ENCODE measurements at places on chromosomes 4 and X.

- H3K4me3 ChIP-seq: no peak overlapping the region
- no peak overlapping the region for H3K27ac ChIP-seq
- H3K36me3 ChIP-seq: no peaks in the 10 kb centered on the region
- DNase-seq: no peak
- peaks cover 13% of the 10 kb centered on the region for H3K4me1 ChIP-seq
These were observed 7.2 kb upstream of the CCDC149 start for GRCh38 chr4:24920008-24920407.

- no peak overlapping the region for H3K27ac ChIP-seq
- peaks cover 20% of the 10 kb centered on the region for H3K27me3 ChIP-seq
- H3K36me3 ChIP-seq: no peaks in the 10 kb centered on the region
- peak overlapping the region; percentile 49 for H3K4me3 ChIP-seq
- DNase-seq: peak; percentile 64
- H3K4me1 ChIP-seq: peaks cover under 1% of the 10 kb centered on the region
These were observed 32.0 kb upstream of the MGST2 start for GRCh38 chr4:139633661-139634060.

- no peak overlapping the region for H3K4me3 ChIP-seq
- H3K27ac ChIP-seq: no peak overlapping the region
- no peaks in the 10 kb centered on the region for H3K27me3 ChIP-seq
- H3K4me1 ChIP-seq: no peaks in the 10 kb centered on the region
- no peak for DNase-seq
- no peaks in the 10 kb centered on the region for H3K36me3 ChIP-seq
These were observed 458.1 kb upstream of the INTU start for GRCh38 chr4:127174616-127175015.

GRCh38 chr4:22986881-22987280, 294.1 kb downstream of the GBA3 start:
- no peak for DNase-seq
- H3K36me3 ChIP-seq: no peaks in the 10 kb centered on the region
- no peak overlapping the region for H3K4me3 ChIP-seq
- H3K27me3 ChIP-seq: no peaks in the 10 kb centered on the region

DNA sequence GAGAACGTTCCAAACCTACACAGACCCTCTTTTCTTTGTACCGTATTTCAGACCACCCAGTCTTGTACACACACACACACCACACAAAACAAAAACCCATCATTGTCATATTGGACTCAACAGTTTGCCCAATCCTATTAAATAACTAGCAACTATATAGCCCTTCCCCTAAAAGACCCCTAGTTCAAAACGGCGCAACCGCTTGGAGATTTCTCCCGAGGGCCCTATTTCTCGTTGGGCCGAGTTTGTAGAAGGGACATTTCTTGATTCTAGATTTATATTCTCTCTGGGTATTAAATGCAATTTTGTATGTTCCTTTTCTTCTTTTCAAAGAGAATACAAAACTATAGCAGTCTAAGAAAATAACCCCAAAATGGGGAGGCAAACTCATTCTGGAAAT, 547 bp upstream of the PDGFRA start:
- H3K4me1 ChIP-seq: peaks cover 56% of the 10 kb centered on the region
- no peak overlapping the region for H3K27ac ChIP-seq
- H3K4me3 ChIP-seq: peak overlapping the region; percentile 86
- H3K27me3 ChIP-seq: peaks cover 95% of the 10 kb centered on the region

DNA sequence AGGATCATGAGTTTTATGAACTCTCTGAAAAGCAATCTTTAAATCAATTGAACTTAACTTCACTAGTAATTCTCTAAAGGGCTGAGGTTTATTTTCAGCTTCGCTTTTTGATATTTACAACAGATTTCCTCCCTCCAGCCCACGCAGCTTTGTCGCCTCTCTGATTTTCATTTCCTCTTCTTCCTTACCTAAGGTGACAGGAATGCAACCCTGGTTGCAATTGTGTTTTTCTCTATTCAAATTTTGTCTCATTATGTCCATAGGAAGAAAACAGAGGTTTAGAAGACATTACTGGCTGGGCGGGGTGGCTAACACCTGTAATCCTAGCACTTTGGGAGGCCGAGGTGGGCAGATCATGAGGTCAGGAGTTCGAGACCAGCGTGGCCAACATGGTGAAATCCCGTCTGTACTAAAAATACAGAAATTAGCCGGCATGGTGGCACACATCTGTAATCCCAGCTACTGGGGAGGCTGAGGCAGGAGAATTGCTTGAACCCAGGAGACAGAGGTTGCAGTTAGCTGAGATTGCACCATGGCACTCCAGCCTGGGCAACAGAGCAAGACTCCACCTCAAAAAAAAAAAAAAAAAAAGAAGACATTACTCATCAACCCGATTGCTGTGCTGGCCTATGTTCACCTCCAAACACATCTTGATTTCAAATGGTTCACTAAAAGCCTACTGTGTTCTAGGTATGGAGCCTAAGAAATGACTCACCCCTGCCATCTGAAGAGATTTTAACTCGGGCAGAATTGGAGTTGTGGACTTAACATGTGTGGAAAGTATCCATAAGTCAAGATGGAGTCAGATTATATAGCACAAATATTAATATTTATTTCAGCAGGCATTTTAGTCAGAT, 36.8 kb downstream of the VSIG4 start:
- H3K4me1 ChIP-seq: no peaks in the 10 kb centered on the region
- no peak for DNase-seq
- H3K27me3 ChIP-seq: no peaks in the 10 kb centered on the region
- no peaks in the 10 kb centered on the region for H3K36me3 ChIP-seq

GRCh38 chrX:50372966-50373365, 97.7 kb downstream of the DGKK start:
- H3K4me3 ChIP-seq: no peak overlapping the region
- H3K27me3 ChIP-seq: no peaks in the 10 kb centered on the region
- H3K36me3 ChIP-seq: no peaks in the 10 kb centered on the region
- H3K4me1 ChIP-seq: no peaks in the 10 kb centered on the region

DNA sequence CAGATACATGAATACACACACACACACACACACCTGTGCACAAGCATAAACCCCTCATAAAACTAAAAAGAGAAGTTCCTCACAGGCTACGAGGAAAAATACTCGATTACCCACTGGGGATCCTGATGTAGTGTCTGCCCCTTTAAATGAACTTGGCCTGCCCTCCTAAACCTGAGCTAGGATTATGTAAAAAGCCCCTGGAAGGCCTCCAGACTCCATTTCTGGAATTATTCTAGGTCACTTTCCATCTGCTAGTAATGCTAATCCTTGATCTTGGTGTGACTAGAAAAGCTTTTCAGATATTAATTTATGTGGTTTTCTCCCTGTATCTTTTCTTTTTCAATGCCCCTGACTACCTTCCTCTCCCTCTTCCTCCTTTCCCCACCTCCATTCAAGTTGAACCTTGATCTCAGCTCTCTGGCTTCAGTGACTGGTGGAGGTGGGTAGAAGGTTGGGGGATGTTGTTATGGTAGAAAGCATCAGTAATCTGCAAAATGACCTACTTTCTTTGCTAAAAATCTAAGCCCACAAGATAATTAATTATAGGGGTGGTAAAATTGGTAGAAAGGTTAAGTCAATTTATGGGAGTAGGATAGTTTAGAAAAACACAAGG, 25.5 kb upstream of the ZNF330 start:
- DNase-seq: no peak
- H3K4me1 ChIP-seq: no peaks in the 10 kb centered on the region
- H3K4me3 ChIP-seq: no peak overlapping the region
- H3K27me3 ChIP-seq: no peaks in the 10 kb centered on the region
- H3K36me3 ChIP-seq: no peaks in the 10 kb centered on the region

GRCh38 chrX:134864431-134864830, 126.4 kb upstream of the SMIM10 start:
- DNase-seq: no peak
- H3K27me3 ChIP-seq: no peaks in the 10 kb centered on the region

GRCh38 chrX:47030339-47030738, 47.9 kb upstream of the RGN start:
- H3K4me1 ChIP-seq: no peaks in the 10 kb centered on the region
- no peaks in the 10 kb centered on the region for H3K27me3 ChIP-seq
- H3K27ac ChIP-seq: no peak overlapping the region
- peak; percentile 80 for DNase-seq
- H3K36me3 ChIP-seq: no peaks in the 10 kb centered on the region
